Dermis blood vessel endothelial cell (primary cell): ENCODE measurements at places on chromosomes 13 and 19. TPM values are rescaled to one million over a fixed set of nuclear protein-coding genes. Genes with fewer than 3 reads are reported as not detected.
A peak's percentile ranks its signal among the peaks of the same experiment; 100 is the strongest.

DNA sequence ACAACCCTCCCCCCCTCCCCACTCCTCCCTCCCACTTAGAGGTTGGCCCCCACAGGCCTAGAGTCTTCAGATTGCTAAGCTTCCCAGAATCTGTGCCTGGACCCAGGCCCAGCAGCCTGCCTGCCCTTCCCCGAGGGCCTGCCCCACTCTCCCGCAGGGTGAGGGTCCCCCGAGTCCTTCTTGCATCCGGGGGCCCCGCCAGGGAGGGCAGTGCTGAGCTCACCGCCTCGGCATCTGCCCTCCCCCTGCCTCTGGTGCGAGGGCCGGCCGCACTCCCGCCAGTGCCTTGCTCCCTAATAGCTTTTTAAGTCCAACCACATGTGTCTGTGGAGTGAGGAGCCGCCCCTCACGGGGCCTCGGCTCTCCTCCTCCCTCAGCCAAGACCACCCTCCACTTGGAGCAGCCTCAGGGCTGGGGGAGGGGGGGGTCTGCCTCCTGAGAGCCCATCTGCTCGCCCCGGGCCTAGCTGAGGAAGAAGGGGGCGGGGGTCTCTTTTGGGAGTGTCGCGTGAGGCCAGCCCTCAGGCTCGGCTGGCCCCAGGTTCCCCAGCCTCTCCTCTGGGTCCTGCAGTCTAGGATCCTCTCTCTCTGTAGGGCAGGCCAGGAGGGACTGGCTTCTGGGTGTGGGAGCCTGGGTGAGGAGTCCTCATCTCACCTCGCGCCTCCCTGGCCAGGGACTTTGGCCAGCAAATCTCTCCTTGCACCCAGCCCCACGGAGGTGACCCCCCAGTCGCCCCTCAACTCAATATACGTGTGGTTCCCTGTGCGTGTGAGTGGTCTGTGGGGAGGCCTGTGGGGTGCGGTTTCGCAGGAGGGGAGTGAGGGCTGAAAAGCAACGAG is 47.2 kb downstream of the LYL1 start:
- peak; percentile 44 for DNase-seq

The WDR87 gene
- total RNA-seq, result not detected in 2 replicates

The ZNF813 gene
- 4.9 and 5.3 TPM in 2 replicates for total RNA-seq

DNA sequence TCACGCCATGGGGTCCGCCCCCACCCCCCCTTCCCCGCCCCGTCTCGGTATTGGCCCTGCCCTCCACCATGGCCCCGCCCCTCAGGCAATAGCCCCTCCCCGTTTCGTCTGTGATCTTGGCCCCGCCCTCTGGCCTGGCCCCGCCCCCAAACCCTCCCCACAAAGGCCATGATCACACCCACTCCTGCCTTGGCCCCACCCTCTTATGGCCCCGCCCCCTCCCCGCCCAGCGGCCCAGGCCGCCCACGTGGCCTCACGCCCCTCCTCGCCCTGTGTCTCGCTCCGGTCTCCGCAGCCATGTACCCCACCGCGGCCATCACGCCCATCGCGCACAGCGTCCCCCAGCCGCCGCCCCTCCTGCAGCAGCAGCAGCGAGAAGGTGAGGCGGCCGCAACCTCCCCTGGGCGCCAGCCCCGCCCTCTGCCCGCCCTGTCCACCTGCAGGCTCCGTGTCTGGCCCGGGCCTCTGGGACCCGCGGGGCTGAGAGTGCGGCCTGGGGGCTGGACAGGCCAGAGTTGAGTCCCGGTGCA is 61.3 kb downstream of the CELF5 start:
- peak; percentile 52 for DNase-seq

DNA sequence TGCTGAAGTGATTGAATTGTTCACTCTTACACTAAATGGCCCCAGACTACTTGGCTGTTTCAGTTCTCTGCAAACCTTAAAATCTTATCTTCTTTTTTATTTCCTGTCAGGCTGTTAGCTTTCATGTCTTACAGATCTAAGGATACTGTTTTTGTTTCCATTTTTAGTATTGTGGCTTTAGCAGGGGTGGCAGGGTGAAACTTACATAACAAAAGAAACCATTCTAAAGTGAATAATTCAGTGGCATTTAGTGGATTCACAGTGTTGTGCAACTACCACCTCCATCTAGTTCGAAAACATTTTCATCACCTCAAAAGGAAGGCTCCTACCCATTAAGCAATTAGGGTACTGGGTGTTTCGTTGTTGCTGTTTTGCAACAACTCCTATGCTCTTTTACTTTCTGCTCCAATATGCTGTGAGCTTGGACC is 19.8 kb downstream of the TMEM272 start:
- no peak for DNase-seq
